ENCODE measurements at places on chromosomes 5 and 9.

DNA sequence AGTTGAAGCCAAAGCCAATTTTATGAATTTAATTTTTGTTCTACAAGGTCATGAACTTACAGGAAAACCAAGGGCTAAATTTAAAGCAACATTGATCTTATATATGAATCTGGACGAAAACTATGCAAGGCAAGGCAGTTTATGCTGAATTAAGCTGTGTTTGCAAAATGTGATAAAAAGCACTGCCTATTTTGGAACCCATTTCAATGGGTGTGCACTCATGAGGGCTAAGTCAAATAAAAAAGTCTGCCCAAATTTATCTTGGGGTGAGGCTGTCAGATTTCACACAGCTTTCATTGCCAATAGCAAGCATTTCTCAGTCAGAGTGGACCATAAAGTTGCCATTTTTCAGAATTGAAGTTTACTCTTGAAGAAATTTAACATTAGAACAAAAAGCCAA lies 199.9 kb downstream of the LURAP1L start:
- no peak for DNase-seq

GRCh38 chr9:109640580-109641371 lies 139.2 kb upstream of the PALM2AKAP2 start:
- no peak for DNase-seq

DNA sequence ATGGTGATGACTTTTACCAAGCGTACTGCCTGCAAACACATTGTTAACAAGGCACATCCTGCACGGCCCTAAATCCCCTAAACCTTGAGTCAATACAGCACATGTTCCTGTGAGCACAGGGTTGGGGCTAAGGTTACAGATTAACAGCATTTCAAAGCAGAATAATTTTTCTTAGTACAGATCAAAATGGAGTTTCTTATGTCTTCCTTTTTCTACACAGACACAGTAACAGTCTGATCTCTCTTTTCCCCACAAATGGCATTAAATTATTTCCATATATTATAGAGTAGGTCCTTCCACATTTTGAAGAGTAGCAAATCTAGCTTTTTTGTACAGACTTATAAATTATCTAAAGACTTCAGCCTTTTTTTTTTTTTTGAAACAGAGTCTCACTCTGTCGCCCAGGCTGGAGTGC lies 1.6 kb upstream of the TMEM141 start:
- DNase-seq = no peak

DNA sequence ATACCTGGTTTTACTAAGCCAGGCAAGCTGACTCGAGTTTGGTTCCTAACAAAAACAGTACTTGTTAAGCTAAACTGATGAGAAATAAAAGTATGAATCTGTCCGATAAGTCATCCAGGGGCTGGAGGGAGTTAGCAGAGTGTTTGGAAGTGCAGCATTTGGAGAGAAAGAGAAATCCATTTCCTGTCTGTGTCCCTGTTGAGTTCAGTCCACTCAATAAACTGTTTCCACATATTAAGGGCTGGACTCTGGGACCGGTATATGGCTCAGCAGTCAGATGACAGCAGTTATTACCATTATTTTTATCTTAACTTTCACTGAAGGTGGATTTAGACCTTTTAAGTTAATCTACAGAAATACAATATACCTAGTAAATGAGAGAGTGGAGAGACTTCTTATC lies 130.6 kb upstream of the ADRA1B start:
- DNase-seq = no peak

DNA sequence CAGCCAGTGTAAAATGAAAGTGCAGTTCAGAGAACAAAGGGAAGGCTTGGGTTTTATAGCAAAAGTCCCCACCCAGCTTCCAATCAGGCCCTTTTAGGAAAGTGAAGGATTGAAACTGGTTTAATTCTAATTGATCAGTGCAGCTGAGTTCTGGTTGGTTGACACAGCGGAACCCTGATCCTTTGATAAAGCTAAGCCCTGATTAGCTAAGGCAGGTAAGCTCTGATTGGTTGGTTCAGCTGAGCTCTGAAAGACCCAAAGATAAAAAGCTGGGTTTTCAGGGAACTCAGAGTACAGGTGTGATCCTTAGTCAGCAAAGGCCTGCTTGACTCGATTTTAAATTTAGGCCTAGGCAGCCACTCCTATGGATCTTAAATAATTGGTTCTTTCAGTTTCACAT lies 70.8 kb upstream of the PRRC1 start:
- DNase-seq = no peak

GRCh38 chr5:179833056-179833708 lies 12.5 kb downstream of the SQSTM1 start:
- no peak for DNase-seq

- peak; percentile 13 for DNase-seq
These were observed 93.0 kb downstream of the YTHDC2 start for GRCh38 chr5:113606298-113607134.

- no peak for DNase-seq
These were observed 6.1 kb upstream of the GCNT1 start for GRCh38 chr9:76452839-76453238.

DNA sequence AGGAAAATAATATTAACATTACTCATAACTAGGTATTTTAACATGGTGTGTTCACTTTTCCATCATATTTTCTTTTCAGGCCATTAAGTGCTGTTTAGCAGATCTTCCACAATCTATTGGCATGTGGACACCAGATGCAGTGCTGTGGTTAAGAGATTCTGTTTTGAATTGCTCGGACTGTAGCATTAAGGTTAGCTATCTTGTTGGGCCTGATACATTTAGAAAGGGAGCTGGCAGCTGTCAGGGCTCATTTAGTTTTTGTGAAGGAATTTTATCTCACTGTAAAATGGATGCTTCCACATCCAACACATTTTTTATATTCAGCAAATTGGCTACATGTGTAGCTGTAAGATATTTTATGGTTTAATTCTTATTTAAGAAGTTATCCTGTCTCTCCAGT lies 20.7 kb upstream of the TMOD1 start:
- no peak for DNase-seq

- no peak for DNase-seq
These were observed 82.9 kb downstream of the PHF2 start for GRCh38 chr9:93659044-93659836.

DNA sequence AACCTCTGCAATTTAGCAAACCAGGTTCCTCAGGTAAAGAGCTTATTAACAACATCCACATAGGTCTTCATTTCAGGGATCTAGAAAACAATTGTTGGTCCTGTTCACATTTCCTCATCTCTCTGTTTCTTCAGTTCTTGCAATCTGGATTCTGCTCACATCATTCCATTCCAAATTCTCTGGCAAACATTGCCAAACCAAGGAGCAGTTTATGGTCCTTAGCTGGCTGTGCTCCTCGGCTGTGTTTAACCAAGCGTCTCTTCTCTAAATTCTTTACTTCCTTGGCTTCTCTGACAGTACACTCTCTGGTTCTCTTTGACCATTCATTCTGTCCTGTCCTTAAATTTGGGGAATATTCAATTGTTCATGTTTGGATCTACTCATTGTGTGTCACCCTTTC lies 65.8 kb upstream of the RANBP3L start:
- DNase-seq = no peak

DNA sequence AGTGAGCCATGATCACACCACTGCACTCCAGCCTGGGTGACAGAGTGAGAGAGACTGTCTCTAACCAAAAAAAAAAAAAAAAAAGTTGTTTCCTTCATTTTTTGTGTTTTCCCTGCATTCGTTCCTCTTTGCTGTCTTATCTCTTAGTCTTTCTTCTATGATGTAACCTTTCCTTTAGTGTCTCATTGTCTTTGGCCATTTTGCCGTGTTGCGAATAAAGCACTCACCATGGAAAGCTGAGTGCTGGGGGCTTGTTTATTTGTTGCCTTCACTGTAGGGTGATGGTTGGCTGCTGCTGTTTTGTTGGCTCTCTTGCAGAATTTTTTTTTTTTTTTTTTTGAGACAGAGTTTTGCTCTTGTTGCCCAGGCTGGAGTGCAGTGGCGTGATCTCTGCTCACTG lies 7.7 kb downstream of the EHMT1 start:
- DNase-seq = no peak

DNA sequence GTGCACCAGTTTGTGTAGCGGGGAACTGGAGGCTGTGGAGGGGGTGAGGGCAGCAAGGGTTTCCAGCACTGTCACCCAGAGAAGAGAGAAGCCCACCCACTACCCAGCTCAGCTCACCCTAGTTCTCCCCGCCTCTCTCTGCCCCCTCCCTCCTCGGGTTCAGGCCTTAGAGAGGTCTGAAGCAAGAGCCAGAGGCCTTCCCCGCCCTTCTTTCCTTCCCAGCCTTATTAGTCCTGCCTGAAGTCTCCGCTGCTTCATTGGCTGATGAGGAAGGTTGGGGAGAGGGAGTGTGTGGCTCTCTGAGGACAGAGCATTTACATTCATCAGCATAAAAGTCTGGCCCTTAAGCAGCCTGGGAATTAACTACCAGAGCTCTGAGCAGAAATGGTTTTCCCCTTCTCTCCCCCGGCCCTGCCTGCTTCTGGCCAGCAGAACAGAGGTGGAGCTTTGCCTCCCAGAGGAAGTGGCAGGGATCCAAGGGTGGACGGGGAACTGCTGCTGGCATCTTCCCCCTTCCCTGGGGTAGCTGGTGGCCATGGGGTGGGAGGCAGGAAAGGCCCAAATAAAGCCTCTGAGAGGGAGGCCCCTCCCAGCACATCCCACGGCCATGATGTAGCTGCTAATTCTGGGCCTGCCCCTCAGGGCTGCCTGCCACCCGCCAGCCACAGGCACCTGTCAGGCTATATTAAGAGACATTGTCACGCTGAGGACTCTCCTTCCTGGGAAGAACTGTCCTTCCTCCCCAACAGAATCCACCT lies 4.1 kb downstream of the DNAJB5 start:
- no peak for DNase-seq

GRCh38 chr9:97794666-97795065 lies 58.4 kb upstream of the FOXE1 start:
- DNase-seq = no peak

GRCh38 chr5:1462358-1462757 lies 17.1 kb upstream of the SLC6A3 start:
- no peak for DNase-seq

DNA sequence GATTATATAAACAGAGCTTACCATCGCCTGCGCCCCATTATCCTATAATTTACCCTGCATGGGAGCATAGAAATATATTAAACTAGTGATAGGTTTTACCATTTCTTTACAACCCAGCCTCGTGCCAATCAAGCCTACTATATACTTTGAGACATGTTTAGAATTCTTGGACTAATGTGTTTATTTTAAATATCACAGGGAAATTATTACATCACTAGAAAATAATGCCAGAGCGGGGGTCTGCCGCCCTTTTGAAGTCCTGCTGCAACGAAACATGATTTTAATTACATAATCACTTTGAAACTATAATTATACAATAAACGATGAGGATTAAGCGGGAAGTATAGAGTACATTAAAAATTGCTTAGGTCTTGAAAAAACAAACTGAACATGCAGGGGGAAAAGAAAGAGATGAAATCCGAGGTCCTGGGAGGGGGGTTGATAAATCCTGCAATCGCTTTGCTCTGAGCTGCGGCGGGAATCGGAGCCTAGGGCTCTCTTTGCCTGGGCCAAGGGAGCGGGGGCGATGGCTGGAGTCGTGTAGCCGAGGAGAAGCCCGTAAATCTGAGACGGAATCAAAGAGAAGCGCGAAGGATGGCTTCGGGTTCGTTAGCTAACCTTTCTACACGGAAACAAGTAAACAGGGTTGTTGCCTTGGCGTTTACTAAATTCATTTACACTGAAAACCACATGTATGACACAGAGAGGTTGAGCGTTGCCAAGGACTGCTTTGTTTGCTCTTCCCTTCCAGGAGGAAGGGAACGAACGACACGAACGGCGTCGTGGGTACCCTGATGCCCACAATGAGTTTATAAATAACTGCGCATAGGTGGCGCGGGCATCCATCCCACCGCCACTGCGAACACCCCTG lies 127.6 kb downstream of the TMEM174 start:
- DNase-seq = no peak

DNA sequence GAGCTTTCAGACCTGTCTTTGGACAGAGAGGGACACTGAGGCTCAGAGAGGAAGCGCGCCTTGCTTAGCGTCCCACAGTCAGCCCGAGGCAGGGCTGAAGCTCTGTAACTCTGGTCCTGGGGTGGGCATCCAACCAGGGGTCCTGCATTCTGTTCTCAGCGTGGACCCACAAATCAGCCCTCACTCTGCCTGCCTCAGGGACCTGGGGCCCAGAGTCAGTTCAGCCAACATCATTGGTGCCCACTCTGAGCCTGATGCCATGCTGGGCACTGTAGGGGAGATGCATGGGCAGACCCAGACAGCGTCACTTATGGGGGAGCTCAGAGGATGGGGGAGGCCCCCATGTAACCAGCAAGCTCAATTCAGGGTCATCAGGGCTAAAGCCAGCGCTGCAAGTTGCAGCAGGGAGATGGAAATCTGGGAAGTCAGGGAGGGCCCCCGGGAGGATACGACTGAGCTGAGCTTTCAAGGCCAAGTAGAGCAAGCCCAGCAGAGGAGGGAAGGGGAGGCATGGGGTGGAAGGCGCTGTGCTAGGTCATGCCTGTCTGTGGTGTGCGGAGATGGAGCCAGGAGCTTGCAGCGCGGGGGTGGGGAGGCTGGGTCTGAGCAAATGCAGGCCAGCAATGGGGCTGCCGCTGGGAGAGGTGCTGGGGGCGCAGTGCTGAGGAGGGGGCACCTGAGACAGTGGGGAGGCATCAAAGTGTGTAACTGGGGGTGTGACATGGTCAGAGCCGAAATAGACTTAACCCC lies 21.1 kb downstream of the CORO2A start:
- DNase-seq = no peak

GRCh38 chr5:21680196-21680595 lies 1172.9 kb downstream of the CDH12 start:
- no peak for DNase-seq

DNA sequence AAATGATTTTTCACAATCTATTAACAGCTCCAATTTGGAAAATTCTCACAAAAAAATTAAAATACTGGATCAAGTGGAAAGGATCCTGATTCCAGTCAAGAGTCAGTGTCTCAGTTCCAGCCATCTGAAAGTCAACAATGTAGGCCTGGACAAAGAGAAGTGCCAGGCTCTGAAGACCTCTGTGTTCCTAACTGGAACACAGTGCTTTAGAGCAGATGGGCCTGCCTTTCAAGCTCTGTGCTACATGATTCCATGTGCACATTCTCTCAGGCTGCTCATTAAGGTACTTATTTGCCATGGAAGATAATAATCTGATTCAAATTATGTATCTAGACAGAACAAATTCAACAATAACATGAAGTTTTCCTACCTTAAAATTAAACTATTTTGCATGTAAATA lies 30.2 kb upstream of the ALDH1A1 start:
- no peak for DNase-seq

DNA sequence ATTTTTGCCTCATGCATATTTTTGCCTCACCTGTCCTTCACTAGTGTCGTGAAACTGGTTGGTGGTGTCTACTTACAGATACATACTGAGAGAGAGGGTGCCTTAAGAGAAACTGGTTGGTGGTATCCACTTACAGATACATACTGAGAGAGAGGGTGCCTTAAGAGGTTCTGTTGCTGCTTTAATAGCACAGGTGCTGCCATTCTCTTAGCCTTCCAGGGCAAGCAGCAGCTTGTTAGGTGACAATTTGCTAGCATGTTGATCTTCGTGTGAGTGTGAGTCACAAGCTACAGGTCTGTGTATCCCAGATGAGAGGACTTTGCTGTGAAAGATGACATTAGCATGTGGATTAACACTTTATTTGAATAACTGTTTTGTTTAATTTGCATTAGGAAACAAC lies 1.4 kb downstream of the PTTG1 start:
- no peak for DNase-seq

All from stimulated activated CD4-positive, alpha-beta T cell treated with anti-CD3 and anti-CD28 coated beads, Interleukin-12 subunit alpha, Interleukin-12 subunit beta, amount 100 ng/mL, for 4 hours (primary cell).